ENCODE measurements at places on chromosomes 1 and 21.
A peak's percentile ranks its signal among the peaks of the same experiment; 100 is the strongest.

DNA sequence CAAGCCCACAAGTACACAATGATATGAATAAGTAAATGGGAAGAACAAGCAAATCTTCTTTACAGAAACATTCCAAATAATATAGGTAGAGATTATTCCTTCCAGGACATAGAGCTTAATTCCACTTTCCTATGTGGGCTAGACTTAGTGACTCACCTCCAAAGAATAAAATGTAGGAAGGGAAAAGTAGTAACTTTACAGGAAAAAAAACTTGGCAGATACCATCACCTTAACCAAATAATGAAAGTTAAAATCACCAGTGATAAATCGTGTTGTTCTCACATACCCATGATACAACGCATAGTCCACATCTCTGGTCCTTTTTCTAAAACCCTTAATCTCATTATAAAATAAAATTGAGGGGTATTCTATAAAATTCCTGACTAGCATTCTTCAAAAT, 260.8 kb downstream of the SPATA17 start:
- DNase-seq: no peak

DNA sequence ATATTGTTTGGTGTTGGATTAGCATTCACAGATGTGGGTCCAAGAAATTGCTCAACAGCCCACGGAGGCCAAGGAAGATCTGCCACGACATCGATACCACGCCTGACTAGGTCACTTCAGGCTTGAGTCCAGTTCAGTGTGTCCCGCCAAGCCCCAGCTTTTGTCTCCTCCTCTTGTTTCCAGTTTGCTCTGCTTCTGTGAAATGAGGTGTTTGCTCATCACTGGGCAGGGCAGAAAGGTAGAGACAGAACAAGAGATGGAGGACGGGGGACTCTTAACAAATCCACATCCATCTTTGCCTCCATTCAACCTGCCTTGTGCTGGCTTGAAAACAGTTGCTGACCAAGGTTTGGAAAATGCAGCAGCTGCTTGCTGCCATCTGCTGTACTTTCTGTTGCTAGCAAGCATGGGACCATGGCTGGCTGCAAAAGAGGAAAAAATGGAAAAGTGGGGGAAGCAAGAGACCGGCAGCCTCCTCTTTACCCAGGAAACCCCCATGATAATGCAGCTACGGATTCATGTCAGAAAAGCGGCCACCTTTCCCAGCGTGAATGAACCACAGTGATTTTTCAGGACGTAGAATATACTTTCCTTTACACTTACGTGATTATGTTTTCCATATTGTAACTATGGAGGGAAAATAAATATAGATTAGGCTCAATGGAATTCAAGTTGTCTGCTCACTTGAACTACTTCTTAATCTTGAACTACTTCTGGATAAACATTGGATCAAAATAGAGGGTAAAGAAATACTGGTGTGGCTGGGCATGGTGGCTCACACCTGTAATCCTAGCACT, 80.2 kb upstream of the GREM2 start:
- DNase-seq: peak; percentile 47

- DNase-seq: no peak
Measured at GRCh38 chr1:187527346-187527745, 698.6 kb downstream of the PLA2G4A start.

GRCh38 chr1:65658122-65658521, 134.6 kb upstream of the PDE4B start:
- DNase-seq: no peak

- no peak for DNase-seq
Measured at GRCh38 chr1:165153182-165153581, 203.3 kb downstream of the LMX1A start.

DNA sequence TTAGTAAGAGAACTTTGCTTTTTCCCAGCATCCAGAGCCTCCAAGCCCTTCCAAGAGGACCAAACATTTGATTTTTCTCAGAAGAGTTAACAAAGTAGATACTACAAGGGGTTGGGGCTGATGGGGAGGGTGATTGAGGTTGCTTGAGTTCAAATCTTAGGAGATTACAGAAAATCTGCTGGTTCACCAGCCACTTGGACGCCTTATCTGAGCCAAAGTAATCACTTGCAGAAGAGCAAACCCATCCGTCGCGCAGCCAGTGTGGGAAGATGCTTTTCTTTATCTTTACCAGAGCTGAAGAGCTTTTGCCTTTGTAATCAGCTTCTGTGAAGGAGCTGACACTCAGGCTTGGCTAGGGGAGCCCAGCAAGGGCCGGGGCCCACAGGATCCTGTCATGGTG, 91.9 kb upstream of the CTTNBP2NL start:
- DNase-seq: no peak
